Stimulated activated CD8-positive, alpha-beta memory T cell treated with anti-CD3 and anti-CD28 coated beads, Interleukin-4, amount 100 ng/mL, for 1 hour (primary cell): ENCODE measurements at places on chromosomes 2 and 18.

GRCh38 chr2:226796840-226797288 is 2.8 kb downstream of the IRS1 start:
- DNase-seq: no peak

DNA sequence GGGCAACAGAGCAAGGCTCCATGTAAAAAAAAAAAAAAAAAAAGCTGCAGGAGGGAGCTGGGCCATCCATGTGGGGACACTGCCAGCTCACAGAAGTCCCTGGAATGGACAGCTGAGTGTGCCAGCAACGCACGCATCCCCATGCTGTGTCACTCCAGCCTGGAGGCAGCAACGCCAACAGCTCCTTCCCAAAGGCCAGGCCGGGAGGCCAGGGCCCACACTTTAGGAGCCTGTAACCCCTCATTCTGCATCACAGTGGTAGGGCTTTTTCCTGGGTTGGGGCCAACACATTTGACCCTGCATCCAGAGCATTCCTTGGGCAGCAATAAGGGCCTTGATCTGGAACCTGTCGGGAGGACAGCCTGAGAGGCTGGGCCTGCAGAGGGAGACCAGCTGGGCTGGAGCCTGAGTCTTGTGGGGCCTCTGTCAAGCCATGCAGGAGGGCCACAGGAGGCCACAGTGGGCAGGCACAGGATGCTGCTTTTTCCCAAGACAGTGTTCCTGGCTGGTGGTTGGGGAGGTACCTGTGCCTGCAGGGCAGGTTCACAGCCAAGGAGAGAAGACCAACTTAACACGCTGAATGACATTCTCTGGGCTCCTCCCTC is 16.8 kb upstream of the KCNK3 start:
- DNase-seq: no peak

DNA sequence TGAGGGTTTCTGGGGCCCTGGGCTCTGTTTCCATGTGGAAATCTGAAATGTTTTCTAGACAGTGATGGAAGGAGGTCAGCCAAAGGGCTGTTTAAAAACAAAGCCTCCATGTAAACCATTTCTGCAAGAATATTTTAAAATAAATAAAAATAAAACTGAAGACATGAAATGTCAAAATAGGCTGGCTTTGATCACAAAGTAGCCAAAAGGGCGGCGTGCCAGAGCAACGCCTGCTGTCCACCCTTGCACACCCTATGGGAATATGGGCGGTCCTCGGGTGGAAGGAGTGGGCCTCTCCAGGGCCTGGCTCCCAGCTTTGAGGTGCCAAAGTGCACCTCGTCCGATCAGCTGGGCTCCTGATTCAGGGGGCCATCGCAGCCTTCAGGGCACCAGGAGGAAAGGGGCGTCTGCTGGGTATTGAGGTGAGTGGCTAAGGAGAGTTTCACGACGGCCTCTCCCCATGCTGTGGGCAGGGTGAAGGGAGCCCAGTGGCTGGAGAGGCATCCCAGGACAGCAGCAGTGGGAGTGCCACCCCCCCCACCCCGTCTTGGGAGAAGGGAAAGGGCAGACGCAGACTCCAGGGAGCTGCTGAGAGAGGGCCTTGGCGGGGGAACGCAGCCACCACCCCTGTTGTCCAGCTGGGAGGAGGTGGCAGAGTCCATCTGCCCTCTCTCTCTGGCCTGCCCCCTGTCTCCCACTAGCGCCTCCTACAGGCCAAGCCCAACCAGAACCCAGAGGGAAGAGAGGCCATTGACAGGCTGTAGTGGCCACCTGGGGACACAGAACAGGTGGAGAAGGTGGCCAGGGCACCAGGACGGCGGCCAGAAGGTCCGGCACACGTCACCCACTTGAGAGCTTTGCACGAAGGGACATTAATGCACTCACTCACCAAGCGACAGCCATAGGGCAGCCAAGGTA is 5.7 kb upstream of the ERFE start:
- DNase-seq: no peak

DNA sequence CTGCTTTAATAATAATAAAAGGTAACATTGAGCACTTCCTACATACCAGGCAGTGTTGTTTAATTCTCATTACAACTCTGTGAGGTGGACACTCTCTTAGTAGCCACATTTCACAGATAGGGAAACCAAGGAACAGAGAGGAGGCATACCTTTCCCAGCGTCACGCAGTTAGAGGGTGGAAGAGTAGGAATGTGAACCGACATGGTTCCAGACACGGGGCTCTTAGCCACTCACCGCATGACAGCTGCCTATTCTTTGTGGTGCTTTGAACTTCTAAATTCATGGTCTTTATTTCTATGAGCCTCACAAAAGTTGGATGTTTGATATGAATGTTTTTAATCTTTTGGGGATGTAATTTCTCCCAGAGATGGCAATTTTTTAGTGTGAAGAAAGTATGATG is 76.0 kb downstream of the OSBPL6 start:
- no peak for DNase-seq

GRCh38 chr2:241822264-241822623 is 13.3 kb downstream of the NEU4 start:
- DNase-seq: no peak

- no peak for DNase-seq
Measured at GRCh38 chr18:38526922-38527321, 961.3 kb upstream of the CELF4 start.

- no peak for DNase-seq
Measured at GRCh38 chr2:27901234-27901633, 10.7 kb downstream of the BABAM2 start.

DNA sequence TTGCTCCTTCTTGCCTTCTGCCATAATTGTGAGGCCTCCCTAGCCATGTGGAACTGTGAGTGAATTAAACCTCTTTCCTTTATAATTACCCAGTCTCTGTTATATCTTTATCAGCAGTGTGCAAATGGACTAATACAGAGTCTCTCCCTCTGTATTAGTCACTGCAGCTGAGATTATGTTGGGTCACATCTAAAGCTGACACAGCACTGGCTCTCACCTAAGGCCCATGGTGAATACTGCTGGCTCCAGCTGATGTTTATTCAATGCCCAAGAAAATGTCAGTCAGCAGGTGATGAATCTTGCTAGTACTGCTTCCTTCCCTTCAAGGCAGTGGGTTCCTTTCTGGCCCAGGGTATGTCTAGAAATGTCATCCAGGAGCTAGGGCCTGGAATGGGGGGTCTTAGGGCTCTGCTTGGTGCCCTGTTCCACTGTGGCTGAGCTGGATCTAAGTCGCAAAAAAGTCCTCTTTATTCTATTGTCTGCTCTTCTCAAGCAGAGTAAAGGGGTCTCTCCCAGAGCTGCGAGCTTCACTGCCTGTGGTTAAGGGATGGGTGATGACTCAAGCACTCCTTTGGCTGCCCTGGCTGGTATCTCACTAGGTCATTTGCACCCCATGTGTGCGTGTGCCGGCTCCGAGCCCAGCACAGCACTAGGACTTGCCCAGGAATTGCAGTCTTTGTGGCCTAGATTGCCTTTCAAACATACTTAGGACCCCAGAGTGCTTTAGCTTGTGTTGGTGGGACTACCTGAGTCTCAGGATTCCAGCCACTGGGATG is 29.9 kb downstream of the PPP1R1C start:
- no peak for DNase-seq

- DNase-seq: no peak
Measured at GRCh38 chr2:54429054-54429453, 27.1 kb upstream of the SPTBN1 start.

GRCh38 chr18:66560094-66560493 is 43.8 kb downstream of the CDH19 start:
- DNase-seq: no peak

GRCh38 chr2:216302981-216303676 is 69.2 kb downstream of the MARCHF4 start:
- DNase-seq: no peak

GRCh38 chr18:24065906-24066305 is 51.4 kb downstream of the TTC39C start:
- DNase-seq: no peak

- DNase-seq: no peak
Measured at GRCh38 chr2:8593243-8593642, 88.6 kb upstream of the ID2 start.

DNA sequence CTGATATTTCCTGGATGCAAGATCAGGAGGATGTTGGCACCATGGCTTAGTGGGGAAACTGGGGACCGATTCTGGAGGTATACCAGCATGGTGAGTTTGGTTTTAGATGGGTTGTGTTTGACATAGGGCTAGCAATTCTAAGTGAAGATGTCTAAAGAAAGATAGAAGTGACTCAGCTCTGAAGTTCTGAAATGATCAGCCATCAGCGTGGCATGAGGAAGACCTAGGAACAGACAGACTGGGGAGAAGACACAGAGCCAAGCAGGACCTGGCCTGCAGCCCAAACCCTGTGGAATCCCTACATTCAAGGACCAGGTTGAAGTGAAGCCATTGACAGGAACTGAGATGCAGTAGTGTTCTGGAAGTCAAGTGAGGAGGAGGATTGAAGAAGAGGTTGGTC is 39.8 kb downstream of the HRH4 start:
- no peak for DNase-seq

GRCh38 chr18:73983496-73983895 is 164.1 kb downstream of the FBXO15 start:
- DNase-seq: no peak

- DNase-seq: no peak
Measured at GRCh38 chr2:231883468-231883881, 42.7 kb downstream of the NPPC start.

- no peak for DNase-seq
Measured at GRCh38 chr2:221385716-221386115, 186.4 kb downstream of the EPHA4 start.

- no peak for DNase-seq
Measured at GRCh38 chr2:96247896-96248295, 17.9 kb downstream of the TMEM127 start.

DNA sequence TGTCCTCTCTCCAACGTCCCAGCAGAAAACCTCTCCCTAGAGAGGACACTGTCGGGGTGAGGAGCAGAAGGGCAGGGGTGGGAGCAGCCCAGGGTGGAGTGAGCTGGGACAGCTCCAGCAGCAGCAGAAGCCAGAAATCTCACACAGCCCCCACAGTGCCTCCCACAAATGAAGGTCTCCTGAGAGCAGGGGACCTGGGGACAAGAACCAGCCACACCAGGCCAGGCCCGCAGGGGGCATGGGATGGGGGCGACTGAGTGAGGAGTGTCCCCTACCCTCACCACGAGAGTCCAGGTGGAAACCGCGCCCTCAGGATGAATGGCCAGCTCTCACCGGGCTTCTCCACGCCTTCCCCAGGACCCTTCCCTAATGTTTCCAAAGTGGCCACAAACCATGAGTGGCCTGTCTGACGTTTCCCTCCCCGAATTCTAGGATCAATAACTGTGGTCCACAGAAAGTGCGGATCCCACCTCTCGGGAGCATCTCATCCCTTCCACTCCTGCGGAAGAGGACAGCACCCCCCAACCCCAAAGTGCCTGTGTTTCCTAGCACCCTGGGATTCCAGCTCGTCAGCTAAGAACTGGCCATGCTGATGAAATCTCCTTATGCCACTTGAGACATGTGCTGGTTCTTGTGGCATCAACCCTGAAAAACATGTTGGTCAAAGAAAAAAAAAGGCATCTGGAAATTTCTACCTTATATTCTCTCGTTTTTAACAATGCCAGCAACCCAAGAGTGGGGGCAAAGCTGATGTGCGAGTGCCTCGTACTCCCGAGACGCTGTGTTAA is 121.1 kb downstream of the HDAC4 start:
- DNase-seq: no peak

DNA sequence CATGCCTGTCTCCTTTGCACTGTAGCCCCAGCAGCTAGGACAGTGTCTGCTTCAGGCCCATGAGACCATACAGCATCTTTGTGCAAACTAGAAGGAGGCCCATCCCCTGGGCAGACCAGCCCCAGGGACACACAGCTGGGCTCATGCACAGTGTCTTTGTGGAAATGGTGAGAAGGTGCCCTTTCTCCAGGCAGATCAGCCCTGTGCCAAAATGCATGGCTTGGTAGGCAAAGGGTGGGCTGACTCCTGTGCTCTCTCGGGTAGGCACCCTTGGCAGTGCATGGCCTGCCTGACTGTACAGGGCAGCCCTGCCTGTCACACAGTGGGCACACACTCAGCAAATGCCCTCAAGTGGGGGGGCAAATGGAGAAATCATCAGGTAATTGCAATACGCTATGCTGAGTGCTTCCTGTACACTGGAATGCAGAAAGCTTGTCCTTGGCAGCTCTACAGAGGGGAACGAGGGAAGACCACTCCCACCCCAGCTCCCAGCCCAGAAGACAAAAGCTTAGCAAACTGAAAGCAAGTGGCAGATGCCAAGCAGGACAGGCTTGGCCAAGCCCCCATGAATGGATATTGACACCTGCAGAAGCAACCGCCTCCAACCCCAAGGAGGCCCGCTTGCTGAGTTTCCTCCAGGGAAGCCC is 21.6 kb downstream of the TNS1 start:
- DNase-seq: no peak

DNA sequence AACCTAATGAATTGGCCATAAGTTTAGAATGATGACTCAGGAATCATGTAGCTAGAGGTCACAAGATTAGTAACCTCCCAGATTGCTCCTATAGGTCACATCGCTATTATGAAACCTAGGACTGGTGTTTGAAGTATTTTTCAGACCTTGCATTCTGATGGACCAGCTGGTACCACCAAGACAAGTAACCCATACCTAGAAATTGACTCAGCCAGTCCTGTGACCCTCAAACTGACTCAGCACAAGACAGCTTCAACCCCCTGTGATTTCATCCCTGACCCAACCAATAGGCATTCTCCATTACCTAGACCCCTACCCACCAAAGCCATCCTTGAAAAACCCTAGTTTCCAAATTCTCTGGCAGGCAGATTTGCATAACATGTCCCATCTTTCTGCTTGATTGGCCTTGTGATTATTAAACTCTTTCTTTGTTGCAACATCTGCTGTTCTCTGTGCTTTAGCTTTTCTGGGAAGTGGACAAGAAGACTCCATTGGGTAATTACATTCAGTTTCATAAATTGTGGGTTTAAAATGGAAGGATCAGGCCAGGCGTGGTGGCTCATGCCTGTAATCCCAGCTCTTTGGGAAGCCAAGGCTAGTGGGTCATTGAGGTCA is 254.9 kb downstream of the IRS1 start:
- DNase-seq: no peak

DNA sequence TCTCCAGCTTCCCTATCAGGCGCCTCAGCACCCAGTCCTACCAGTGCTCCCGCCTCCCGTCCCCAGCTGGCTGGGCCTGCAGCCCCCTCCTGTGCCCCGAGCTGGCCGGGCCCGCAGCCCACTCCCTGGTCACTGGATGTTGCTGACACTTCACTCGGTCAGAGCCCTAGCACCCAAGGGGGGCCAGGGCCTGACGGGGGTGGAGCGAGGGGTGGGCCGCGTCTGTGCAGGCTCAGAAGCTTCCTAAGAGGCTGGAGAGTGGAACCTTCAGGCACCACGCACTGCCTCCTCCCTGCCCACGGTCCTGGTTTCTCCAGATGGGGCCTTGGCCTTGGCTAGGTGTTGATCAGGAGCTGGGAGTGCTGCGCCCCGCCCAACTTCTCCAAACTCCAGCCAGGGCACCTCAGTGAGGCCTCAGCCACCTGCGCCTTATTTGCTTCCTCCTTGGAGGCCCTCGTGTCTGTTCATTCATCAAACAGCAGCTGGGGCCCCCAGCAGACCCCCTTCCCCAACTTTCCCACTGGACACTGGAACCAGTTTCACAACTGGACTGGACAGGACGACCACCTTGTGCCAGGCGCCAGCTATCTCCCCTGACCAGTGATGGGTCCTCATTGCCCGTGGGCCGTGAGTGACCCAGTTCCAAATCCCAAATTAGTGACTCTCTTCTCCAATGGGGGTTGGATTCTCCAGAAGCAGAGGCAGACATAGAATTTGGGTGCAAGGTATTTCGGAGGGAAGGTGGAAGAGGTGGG is 16.7 kb downstream of the CAPN10 start:
- DNase-seq: no peak
